ENCODE measurements at places on chromosomes 11 and 22. TPM values are rescaled to one million over a fixed set of nuclear protein-coding genes. Genes with fewer than 3 reads are reported as not detected.
A peak's percentile ranks its signal among the peaks of the same experiment; 100 is the strongest.

The XBP1 gene
- total RNA-seq: 111 TPM

- no peaks in the 10 kb centered on the region for H3K27me3 ChIP-seq
- H3K4me3 ChIP-seq: no peak overlapping the region
- no peaks in the 10 kb centered on the region for H3K4me1 ChIP-seq
- DNase-seq: no peak
- H3K36me3 ChIP-seq: no peaks in the 10 kb centered on the region
Observed at GRCh38 chr11:13984616-13985450, 22.3 kb downstream of the SPON1 start.

- H3K27me3 ChIP-seq: no peaks in the 10 kb centered on the region
- no peaks in the 10 kb centered on the region for H3K4me1 ChIP-seq
- H3K27ac ChIP-seq: no peak overlapping the region
- H3K4me3 ChIP-seq: no peak overlapping the region
- no peaks in the 10 kb centered on the region for H3K36me3 ChIP-seq
Observed at GRCh38 chr22:49066619-49067018, 761.1 kb downstream of the BRD1 start.

GRCh38 chr11:134591338-134591737 is 179.3 kb upstream of the B3GAT1 start:
- no peaks in the 10 kb centered on the region for H3K4me1 ChIP-seq
- no peak overlapping the region for H3K27ac ChIP-seq
- peaks cover 32% of the 10 kb centered on the region for H3K27me3 ChIP-seq

- peak; percentile 81 for DNase-seq
- peaks cover 31% of the 10 kb centered on the region for H3K36me3 ChIP-seq
- peak overlapping the region; percentile 93 for H3K4me3 ChIP-seq
- H3K27me3 ChIP-seq: peaks cover 59% of the 10 kb centered on the region
- no peak overlapping the region for H3K27ac ChIP-seq
Observed at GRCh38 chr11:10302744-10303557, 1.9 kb upstream of the ADM start.

- no peak overlapping the region for H3K4me3 ChIP-seq
- H3K27ac ChIP-seq: no peak overlapping the region
- peaks cover 17% of the 10 kb centered on the region for H3K27me3 ChIP-seq
- H3K36me3 ChIP-seq: no peaks in the 10 kb centered on the region
- DNase-seq: peak; percentile 83
- H3K4me1 ChIP-seq: peaks cover 14% of the 10 kb centered on the region
Observed at GRCh38 chr11:46342239-46342638, 5.0 kb upstream of the DGKZ start.
